Activated CD4-positive, alpha-beta T cell treated with anti-CD3 and anti-CD28 coated beads, Interleukin-2, amount 50 U/mL, for 48 hours (primary cell): ENCODE measurements at places on chromosomes 11 and 22.
A peak's percentile ranks its signal among the peaks of the same experiment; 100 is the strongest.

DNA sequence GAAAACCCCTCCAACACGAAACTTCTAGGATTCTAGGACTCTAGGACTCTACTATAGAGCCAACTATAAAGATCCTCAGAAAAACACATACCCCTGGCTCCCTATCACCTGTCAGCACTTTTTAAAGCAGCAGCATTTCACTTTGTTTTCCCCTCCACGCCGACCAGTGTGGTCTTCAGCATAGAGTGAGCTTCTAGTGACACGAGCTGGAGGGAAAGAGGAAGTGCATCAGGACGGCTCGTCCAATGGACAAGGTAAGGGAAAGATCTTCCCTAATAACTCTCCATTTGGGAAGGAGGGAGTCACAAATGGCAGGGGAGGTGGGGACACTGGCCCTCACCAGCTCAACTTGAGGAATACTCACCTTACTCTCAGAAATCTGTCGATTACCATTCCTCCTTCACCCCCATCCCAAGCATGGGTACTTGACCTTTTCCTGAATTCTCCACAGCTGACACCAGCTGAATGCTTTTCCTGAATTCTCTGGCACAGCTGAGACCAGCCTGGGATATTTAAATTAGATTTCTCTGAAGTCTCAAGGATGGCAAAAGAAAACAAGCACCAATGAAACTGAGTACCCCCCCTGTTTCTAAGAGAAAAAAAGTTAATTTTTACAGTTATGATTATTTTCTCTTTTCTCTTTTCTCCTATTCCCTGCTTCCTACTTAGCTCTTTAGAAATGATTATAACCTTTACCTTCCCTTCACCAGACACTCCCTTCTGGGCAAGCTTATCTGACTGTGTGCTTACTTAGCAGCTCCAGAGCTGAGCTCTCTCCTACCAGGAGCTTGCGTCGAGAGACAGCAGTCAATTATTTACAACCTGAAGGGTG lies 33.3 kb upstream of the NNMT start:
- DNase-seq: no peak

DNA sequence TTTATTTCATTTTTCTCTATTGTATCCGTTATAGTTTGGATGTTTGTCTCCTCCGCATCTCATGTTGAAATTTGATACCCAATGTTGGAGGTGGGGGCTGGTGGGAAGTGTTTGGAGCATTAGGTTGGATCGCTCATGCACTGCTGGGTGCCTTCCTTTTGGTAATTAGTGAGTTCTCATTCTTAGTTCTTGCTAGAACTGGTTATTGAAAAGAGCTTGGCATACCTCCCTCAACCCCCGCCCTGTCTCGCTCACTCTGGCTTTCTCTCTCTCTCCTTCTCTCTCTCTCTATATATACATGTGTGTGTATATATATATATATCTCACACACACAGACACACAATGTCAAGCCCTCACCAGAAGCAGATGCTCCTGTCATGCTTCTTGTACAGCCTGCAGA lies 978.7 kb downstream of the DLG2 start:
- DNase-seq: no peak

DNA sequence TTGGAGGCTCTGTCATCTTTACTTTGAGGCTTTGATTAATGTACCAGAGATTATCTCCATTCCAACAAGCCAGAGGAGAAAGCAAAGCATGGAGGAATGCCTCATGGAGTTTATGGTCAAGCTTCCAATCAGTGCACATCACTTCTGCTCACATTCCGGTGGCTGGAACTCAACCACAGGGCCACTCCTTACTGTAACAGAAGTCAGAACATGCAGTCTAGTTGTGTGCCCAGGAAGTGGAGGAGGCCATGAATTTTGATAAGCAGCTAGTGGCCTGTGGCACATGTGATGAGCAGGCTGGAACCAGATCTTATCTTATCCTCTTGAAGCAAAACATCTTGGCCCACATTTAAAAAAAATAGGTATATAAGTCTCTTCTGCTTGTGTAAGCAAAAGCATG lies 258.9 kb upstream of the ARHGAP20 start:
- no peak for DNase-seq

GRCh38 chr22:37762389-37762836 lies 45.3 kb upstream of the GCAT start:
- no peak for DNase-seq

DNA sequence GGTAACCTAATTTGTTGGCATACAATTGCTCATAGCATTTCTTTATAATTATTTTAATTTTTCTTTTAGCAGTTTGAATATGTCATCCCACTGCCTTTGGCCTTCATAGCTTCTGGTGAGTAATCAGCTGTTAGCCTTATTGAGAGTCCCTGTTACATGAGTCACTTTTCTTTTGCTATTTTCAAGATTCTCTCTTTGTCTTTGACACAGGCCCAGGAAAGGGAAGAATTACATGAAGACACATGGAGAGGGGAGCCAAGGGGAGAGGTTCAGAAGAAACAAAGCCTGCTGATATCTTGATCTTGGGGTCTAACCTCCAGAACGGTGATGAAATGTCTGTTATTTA lies 418.2 kb downstream of the METTL15 start:
- DNase-seq: no peak

GRCh38 chr11:98365190-98365589 lies 655.6 kb upstream of the CNTN5 start:
- DNase-seq: no peak

DNA sequence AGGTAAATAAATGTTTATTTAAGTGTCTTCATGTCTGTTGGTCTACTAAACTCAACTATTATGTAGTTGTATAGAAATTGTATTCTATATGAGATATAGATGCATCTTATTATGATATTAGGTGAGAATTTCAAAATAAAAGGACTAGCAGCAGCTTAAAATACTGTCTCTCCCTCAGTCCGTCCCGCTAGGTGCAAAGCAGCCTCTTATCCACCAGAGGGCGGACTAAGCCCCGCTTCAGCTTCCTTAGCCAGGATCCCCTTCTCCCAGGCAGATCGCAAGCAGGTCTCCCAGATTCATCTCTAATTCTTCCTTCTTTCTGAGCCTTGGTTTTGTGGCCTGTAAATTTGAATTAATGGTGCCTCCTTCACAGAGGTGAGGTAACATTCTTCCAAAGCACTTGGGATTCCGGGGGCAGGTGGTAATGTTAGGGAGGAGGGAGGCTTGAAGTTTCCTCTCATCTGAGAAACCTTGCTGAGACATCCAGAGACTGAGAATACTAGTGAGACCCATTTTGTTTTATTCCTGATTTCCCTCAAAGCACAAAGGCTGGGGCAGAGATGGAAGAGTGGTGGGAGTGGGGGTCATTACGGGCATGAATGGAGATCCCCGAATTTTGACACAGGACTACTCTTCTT lies 13.5 kb upstream of the INSC start:
- DNase-seq: peak; percentile 66

DNA sequence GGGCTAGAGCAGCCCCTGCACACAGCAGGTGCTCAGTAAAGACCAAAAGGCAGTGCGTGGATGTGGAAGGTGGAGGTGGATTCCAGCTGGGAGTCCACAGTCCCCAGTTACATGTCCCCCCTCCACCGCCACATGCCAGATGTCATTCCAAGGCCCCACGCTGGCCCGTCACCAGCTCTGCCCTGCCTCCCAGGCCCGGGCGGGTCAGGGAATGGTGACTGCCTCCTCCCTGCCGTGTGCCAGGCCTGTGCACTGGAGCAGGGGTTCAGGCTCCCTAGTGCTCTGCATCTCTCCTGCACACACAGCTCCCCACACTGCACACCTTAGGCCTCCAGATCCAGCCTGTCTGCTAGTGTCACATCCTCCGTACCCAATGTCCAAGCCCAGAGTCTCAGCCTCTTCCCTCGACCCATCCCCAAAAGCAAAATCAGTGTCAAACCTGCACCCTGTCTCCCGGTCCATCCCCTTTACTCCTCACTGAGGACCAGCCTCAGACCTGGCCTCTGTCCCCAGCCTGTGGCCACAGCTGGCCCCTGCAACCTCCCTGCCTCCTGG lies 40.2 kb upstream of the PRODH start:
- DNase-seq: no peak

- no peak for DNase-seq
Observed at GRCh38 chr22:27844256-27844655, 42.7 kb upstream of the MN1 start.

GRCh38 chr11:117488996-117489952 lies 161.6 kb downstream of the CEP164 start:
- no peak for DNase-seq

DNA sequence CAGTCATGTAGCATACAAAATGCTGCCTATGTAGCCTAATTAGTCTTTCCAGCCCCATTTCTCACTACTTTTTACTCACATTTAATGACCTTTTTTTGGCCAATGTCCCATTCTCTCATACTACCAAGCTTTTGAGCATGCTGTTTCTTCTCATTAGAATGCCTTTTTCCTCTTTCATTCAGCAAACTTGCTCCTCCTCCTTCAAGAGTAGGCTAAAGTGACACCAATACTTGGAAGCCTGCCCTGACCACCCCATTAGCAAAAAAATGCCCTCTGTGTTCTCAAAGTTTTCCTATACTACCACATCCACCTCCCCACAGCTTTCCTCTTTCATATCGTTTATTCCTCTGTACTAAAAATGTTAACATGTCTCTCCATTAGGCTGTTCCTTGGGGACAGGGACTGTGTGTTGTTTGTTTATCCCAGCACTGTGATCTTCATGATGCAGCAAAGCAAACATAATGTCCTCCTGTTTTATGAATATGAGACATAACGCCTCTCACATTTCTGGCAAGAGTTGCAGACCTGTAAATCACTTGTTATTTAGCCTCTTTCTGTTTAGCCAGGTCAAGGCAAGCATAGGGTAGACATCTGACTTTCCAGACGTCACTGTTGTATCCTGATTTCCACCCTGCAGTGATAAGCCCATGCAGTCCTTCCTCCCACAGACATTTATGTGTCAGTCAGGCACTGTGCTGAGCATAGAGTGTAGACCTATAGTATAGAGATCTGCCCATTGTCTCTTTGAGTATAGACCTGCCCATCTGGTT lies 62.0 kb upstream of the UCP3 start:
- DNase-seq: no peak

DNA sequence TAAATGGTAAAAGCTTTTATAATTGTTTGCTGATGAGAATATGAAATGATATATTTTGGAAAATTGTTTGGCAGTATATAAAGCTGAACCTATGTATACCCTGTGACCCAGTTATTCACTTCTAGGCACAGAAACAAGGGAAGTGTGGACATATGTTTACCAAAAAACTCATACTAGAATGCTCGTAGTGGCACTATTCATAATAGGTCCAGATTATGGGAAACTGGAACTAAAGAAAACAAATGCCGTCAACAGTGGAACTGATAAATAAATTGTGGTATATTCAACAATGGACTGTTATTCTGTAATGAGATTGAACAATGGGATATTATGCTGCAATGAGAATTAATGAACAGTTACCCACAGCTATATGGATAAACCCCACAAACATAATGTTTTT lies 32.8 kb downstream of the CSTPP1 start:
- no peak for DNase-seq

DNA sequence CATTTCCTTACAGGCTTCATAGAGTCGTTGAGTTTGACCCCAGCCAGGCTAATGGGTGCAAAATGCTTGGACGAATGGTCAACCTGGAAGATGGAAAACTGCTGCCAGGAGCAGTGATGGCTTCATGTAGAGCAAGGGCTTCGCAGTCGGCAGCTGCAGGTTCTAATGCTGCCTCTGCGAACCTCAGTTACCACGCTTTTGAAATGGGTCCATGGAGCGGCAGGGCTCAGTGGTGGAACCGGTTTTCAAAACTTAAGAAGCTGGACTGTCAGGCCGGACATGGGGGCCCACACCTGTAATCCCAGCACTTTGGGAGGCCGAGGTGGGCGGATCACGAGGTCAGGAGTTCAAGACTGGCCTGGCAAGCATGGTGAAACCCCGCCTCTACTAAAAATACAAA lies 55.9 kb upstream of the PRR5 start:
- no peak for DNase-seq

GRCh38 chr11:66478729-66479393 lies 1.4 kb upstream of the DPP3 start:
- peak; percentile 27 for DNase-seq

- DNase-seq: peak; percentile 23
Observed at GRCh38 chr11:8267831-8268529, 4.3 kb upstream of the LMO1 start.

- no peak for DNase-seq
Observed at GRCh38 chr11:75280770-75281468, 40.3 kb downstream of the TPBGL start.

DNA sequence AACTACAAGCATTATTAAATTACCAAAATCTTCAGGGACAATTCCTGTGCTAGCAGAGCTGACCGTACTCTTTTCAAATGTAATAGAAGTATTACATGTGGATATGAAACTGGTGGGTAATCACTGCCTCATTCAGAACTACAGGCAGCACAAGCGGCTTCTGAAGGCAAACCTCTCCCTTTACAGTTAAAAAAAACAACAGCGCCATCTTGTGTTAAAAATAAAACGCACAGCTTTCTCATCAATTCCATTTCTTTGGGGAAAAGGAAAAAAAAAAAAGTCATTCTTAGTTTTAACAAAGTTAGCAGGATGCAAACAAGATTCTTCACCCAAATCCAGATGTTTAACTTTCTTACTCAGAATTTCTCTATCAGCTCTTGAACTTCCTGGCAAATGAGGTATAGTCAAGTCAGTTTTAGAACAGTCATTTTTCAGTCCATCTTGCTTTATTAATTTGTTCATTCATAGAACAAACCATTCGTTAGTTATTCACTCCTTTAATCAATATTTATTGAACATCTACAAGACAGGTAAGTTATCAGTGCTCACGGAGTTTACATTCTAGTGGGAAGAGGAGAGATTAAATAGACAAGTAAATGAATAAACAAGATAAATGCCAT lies 331.8 kb upstream of the MPPED2 start:
- DNase-seq: no peak

DNA sequence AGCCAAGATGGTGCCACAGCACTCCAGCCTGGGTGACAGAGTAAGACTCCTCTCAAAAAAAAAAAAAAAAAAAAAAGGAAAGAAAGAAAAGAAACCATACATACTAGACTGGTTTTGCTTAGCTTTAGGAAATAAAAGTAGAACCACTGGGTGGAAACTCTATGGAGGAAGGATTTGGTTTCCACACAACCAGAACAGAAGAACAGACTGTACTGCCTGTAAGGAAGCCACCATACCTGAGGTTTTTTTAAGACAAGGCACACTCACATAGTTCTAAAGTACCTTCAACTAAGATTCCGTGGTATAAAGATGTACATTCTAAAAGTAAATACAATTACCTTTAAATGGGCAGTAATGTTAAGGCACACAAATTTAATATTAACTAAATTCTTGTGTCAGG lies 58.6 kb downstream of the NUP98 start:
- no peak for DNase-seq

- no peak for DNase-seq
Observed at GRCh38 chr11:85029964-85030363, 597.2 kb downstream of the DLG2 start.
